ENCODE measurements at places on chromosomes 11 and 22.

DNA sequence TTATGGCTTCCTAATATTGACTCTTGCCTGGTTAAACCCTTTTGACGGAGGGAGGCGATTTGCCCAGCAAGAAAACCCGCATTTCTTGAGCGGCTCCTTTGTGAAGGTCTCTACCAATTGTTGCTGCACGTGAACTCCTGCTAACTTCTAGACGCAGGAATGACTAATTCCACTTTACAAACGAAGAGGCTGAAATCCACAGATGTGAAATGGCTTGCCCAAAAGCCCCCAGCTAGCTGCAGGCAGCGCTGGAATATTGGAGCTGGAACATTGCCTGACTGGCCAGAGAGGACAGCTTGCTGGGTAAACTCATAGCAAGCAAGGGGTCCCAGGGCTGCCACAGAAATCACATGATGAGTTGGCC is 542 bp downstream of the GCAT start:
- no peak for DNase-seq

DNA sequence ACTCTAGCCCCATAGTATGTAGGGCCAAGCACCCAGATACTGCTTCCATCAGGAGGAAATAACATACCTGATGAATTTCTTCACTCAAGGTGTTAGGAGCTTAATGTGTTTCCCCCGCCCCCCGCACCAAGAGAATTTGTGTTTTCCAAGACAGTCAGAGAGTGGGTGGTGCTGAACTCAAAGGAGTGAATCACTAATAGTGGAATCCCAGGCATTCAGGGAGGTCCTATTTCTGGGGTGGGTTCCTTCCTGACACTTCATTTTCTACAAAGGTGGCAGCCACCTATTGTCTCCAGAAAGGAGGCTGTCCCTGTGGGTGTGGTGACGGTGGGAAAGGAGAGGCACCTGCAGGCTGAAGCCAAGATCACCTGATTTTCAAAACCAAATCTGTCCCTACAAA is 50.8 kb upstream of the ELF5 start:
- no peak for DNase-seq

GRCh38 chr22:27913162-27913741 is 5.8 kb downstream of the PITPNB start:
- no peak for DNase-seq

DNA sequence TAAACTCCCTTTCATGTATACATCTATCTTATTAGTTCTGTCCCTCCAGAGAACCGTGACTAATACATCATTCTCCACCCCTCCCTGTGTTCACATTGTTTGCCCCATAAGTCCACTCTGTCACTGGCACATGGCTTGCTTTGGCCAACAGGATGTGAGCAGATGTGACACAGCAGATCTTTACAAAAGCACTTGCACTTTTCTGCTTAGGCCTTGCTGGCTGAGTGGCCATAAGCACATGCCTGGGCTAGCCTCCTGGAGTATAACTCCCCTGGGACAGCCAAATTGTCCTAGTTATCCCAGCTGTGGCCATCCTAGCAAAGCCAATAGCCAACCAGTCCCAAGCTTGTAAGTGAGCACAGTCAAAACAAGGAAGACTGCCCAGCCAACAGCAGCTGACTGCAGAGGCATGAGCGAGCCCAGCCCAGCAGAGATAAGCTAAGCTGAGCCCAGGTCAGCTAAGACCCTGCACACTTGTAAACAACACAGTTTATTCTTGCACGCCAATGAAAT is 9.7 kb upstream of the RCN1 start:
- DNase-seq, result no peak

DNA sequence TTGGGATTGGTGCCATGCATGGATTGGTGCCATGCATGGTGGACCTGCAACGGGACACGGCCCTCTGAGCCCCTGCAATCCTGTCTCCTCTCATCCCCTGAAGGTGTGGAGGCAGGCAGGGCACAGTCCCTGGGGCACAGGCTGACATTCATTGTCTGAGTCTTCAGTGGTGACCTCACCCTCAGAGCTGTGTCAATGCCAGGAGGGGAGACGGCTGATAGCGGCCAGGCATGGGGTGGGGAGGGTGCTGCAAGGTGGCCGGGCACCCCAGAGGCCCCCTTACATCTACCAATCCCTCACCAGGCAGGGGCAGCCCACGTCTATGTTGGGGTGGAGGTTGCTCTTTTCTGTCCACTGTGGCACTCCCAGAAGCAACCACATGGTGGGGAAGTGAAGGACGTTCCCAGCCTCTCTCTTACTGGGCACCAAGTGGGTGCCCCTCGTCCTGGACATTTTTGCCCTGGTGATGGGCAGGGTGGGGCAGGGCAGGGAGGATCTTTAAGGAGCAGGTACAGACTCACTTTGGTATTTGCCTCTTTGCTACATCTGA is 47.6 kb downstream of the NECTIN1 start:
- no peak for DNase-seq

- no peak for DNase-seq
These were observed 29.8 kb upstream of the P2RY2 start for GRCh38 chr11:73188301-73188700.

DNA sequence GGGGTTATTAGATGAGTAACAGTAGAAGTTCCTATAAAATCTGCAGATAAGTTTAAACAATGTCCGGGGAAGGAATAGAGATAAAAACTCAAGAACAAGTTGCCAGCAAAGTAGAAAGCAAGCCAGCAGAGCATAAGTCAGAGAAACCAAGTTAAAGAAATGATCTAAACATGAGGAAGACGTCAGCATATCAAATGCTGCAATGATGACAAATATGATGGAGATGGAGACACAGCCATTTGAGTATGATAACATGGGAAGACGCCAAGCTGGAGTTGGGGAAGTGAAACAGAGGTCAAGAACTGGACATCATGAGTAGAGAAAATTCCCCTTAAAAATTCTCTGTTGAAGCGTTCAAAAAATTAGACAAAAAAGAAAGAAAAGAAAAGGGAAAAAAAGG is 571.5 kb downstream of the CNTN5 start:
- DNase-seq, result no peak

- no peak for DNase-seq
These were observed 21.3 kb downstream of the ZBTB16 start for GRCh38 chr11:114080769-114081168.

DNA sequence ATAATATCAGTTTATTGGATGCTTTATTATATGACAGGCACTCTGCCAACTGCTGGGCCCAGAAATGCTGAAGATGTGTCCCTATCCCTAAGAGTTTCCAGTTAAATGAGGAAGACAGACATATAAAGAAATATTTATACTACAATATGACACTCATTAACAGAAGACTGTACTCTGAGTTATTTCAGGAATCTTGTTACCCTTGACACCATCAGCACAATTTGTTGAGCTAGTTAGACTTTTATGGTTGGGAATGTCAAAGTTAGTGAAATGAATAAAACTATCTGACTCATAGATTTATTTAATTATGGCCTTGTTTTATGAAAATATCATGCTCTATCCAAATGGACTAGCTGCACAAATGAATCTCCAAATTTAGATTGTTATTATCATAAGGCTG is 25.6 kb upstream of the MSANTD4 start:
- no peak for DNase-seq

All from omental fat pad (tissue), 4 donors.